Thoracic aorta (tissue), 2 donors: ENCODE measurements at places on chromosomes 1 and 21. TPM values are rescaled to one million over a fixed set of nuclear protein-coding genes. Genes with fewer than 3 reads are reported as not detected.

DNA sequence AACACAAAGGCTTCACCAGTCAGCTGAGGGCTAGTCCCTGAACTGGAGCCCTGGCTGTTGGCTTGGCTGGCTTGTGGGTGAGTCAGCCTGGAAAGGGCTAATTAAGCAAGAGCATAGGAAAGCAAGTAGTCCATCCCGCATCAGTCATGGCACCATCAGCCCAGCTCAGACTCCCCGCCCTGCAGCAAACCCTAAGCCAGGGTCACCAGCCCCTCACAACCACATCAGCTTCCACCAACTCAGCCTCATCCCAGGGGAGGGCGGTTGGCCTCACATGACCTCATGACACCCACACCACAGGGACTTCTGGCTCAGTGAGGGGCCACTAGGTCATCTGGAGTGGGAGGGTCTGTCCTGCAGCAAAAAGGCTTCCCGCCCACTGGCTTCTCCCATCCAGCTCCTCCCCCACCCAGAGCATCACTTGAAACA lies 7.0 kb upstream of the SPATC1L start:
- DNase-seq = no peak

GRCh38 chr1:194929357-194929756 lies 1678.9 kb downstream of the KCNT2 start:
- no peak for DNase-seq

DNA sequence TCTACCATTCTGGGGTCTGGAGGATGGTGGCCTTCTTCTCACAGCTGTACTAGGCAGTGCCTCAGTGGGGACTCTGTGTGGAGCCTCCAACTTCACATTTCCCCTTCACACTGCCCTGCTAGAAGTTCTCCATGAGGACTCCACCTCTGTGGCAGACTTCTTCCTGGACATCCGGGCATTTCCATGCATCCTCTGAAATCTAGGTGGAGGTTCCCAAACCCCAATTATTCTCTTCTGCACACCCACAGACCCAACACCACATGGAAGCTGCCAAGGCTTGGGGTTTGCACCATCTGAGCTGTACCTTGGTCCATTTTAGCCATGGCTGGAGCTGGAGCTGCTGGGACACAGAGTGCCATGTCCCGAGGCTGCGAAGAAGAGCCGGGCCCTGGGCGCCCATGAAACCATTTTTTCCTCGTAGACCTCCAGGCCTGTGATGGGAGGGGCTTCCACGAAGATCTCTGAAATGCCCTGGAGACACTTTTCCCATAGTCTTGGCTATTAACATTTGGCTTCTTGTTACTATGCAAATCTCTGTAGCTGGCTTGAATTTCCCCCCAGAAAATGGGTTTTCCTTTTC lies 170.5 kb downstream of the FOXD2 start:
- DNase-seq = no peak

The TRIM58 gene
- 0.99 TPM for total RNA-seq

The GUCA2B gene
- total RNA-seq = not detected

The LRRC40 gene
- total RNA-seq = 12.4 TPM

- no peak for DNase-seq
These were observed 88.0 kb upstream of the IVNS1ABP start for GRCh38 chr1:185404907-185405568.

DNA sequence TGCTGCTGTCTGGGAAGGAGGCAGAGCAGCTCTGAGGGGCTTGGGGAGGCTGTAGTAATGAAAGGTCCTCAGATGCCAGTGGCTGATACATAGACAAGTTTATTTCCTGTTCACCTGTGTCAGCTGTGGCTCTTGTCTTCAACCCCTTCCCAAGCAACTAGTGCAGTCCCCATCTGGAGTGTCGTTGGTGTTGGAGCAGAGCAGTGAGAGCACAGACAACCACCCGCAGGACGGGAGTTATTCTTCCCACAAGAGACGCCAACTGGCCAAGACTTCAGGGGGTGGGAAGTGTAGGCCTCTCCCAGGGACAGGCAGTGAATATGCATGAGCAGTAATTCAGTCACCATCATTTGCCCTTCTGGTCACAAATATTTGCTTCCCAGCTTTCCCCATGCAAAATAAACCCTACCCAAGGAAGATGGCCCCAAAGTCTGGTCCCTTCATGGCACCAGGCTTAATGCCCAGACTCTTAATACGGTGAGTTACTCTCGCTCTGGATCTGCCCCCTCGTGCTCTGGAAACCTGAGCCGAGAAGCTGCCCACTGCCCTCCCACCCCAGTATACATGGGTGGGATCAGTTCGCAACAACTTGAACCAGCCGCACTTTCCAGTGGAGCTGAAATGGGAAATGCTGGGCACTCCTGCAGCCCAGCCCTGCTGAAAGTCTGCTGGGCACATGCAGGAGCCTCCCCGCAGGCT lies 153.5 kb upstream of the COL6A1 start:
- no peak for DNase-seq

The TAS1R2 gene
- total RNA-seq = not detected

DNA sequence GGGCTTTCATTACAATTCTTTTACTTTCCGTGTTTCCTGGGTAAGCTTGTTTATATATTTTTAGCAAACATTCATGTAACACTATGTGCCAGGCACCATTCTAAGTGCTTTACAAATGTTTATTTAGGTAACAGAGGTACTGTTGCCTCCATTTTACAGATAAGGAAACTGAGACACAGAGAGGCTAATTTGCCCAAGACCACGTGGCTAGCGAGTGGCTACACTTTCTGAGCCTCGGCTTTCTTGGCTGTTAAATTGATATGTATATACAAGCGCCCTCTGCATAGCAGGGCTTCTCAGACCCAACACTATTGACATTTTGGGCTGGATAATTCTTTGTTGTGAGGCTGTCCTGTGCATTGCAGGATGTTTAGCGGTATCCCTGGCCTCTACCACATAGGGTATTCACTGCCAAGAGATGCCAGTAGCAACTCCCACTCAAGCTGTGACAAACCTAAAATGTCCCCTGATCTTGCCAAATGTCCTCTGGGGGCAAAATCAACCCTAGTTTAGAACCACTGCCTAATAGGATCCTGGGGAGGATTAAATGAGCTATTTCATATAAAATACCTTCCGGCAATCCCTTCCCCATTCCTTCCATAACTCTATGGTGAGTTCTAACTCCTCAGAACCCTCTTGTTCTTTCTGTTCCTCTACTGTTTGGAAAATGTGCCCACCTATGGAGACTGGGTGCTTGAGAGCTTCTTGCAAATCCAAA lies 17.2 kb upstream of the ID3 start:
- DNase-seq = no peak

The ANKRD35 gene
- total RNA-seq = 9.6 TPM

- no peak for DNase-seq
These were observed 100.4 kb downstream of the LHX8 start for GRCh38 chr1:75234562-75234961.

DNA sequence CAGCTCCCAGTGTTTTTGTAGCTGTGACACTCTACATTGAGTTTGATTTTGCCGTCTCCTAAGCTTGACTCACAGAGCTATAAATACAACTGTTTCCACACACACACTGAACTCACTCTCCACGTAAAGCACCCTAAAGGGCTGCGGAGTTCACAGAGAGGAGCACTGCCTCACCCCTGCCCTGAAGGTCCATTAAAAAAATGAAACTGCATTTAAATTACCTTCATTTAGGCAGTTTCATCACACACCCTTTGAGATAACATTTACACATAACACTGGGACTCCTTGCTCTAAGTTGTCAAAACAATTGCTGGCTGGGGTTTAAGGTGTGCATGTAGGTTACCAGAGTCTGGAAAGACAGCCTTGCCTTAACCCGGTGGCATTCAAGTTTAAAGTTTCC lies 137.1 kb upstream of the MAGI3 start:
- DNase-seq = no peak

DNA sequence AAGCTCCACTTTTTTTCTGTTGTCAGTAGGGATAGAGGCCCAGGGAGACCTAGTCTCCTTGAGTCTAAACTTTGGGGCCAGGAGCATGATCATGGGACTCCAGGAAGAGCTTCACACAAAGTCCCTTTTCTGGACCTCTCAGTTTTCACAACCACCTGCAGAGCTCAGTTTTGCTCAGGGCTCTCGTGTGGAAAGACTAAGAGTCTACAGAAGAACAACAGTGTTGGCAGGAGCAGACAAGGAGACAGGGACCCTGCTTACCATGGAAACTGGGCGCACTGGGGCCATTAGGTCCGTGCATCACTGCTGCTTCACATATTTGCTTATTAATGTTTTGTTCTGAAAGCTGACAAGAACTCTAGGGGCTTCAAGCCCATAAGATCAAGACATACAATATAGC lies 63.9 kb upstream of the HSD17B7 start:
- no peak for DNase-seq

- DNase-seq = no peak
These were observed 37.2 kb downstream of the EGLN1 start for GRCh38 chr1:231384696-231385415.

The CALML6 gene
- total RNA-seq = not detected

DNA sequence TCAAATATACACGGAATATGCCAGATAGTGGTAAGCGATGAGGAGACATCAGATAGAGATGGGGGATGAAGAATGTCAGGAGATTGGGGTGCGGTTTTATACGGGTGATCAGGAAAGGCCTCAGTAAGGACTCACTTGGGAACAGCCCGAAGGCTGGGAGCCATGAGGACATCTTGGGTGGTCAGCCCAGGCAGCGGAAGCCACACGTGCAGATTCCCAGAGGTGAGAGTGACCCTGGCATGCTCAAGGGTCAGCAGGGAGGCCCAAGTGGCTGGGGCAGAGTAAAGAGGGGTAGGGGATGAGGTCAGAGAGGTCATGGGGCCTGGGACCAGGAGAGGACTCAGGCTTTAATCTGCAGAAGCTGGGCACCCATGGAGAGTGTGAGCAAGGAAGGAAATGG lies 106.6 kb downstream of the MATN1 start:
- DNase-seq = no peak

The IL20 gene
- total RNA-seq = not detected

DNA sequence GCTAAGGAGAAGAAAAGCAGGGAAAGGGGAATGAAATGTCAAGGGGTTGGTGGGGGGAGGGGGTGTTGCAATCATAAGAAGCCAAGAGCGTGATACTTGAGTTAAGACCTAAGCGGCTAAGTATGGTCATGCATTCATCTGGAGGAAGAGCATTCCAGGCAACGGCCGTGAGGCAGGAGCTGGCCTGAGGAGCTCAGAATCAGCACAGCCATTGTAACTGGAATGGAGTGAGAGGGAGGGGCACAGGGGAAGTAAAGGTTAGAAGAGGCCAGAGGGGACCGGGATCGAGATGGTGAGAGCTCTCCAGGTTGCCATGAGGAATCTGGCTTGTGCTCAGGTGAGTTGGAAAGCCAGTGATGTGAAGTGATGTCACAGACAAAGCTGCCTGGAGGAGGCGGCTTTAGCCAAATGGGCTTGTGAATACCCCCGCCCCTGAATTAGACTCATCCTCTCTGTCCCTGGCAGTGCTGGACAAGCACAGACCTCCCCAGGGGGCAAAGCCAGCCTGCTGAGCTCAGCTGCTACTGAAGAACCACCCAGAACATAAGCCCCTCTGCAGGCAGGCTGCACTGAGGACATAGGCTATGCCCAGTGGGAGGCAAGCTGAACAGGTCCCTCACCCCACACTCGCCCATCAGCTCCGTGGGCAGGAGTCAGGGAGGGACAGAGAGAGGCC lies 61.1 kb upstream of the LAPTM5 start:
- no peak for DNase-seq

The HSD11B1 gene
- 15.7 TPM for total RNA-seq

DNA sequence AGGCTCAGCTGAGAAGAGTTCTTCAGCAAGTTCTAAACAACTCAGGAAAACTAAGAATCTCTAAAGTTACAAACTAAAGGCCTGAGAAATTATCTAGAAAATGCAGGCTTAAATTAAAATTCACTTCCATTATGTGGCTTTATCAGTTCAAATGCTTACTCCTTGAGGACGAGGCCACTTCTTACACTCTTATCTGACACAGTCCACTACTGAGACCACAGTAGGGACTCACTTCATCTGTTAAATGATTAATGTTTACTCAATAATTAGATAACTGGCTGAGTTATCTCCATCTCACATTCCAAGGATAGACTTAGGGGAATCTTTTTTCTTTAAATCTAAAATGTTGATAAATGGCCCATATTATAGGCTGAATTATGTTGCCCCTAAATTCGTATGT lies 1.6 kb downstream of the C1orf141 start:
- no peak for DNase-seq

- no peak for DNase-seq
These were observed 76.6 kb downstream of the PLPP3 start for GRCh38 chr1:56502700-56503245.

DNA sequence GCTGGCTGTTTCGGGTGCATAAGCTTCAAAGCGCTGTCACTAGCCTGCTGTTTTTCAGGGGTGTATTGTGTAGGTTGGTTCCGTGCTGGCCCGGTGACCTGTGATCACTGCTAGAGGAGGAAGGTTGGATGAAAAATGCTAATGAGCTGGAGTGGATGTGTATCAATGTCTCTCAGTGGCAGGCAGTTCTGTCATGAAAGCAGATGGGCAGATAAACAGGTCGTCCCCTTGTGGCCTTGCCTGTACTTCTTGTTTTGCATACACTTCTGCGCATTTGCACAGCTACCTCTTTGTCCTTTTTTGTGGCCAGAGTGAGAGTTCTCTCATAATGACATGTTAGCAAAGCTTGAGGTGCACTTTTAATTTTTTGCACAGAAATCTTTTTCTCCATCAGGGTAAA lies 2.9 kb downstream of the SELENON start:
- DNase-seq = no peak

The JUN gene
- 396 TPM for total RNA-seq

GRCh38 chr1:12596007-12596821 lies 21.8 kb downstream of the DHRS3 start:
- peak; percentile 83 for DNase-seq

DNA sequence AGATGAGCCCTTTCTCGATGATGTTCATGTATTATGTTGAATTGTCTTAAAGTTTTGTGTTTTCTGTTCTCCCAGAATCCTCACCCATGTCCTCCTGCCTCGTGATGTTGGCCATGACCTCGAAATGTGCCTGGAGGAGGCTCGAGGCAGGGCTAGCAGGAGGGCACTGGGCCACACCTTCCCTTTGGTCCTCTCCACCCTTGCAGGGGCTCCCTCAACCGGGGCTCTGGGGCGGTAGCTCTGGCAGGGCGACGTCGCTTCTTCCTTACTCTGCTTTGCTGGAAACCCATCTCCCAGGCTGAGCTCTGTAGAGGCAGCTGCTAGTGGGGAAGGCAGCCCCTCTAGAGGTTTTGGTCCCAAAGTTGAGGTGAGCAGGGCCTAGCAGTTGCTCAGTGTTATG lies 14.3 kb downstream of the TFF3 start:
- DNase-seq = no peak

DNA sequence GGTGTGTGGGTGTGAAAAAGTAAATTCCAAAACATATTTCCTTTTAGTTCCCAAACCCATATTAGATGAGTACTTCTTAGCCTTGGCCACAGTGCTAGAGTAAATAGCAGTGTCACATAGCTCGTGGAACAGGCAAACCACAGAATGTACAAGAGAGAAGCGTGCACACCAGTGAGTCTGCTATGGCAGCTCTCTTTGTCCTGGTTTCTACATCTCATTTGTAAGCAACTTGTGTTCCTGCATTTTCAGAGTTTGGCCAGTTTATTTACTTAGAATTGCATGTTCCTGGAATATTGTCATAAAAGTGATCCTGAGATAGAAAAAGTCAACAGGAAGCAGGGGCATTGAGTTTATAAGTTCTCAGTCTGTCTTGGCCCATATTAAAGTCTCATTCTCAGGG lies 142.1 kb downstream of the DHRS3 start:
- no peak for DNase-seq

The COL8A2 gene
- 41.6 TPM for total RNA-seq
